ENCODE measurements at places on chromosomes 12 and 14.

DNA sequence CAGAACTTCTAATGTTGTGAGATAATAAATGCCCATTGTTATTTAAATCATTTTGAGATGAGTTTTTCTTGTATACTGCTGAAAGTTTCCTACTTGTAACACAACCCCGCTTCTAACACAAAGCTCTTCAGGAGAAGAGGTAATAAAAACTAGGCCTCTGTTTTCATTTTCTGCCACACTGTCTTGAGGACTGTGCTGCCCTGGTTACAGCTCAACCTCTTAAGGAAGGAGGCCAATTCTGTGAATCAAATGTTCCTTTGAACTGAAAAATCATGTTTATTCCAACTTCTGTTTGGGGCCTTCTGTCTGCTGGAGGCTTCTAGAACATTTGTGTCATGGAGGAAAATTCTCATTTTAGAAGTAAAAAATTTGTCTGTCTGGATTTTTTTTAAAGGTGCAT lies 100.3 kb downstream of the LRIG3 start:
- DNase-seq: no peak

DNA sequence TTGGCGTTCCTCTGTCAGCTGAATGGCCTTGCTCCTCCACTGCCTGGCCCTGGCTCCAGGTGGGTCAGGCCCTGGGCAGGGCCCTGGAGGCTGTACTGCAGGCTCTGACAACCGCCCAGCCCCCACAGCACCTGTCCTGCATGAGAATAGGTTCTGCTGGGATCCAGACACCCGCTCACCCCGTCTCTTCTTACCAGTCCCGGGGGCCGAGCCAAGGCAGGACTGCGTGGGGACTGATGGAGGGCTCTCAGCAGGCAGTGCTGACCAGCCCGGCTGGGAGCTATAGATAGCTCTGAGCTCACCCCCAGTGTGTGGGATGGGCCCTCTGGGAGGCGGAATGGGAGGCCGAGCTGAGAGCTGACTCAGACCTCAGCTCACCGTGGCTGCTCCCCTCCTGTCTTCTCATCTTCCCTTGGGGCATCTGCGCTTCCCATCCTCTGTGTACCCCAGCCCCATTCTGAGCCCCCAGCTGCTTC lies 39.6 kb downstream of the TEAD4 start:
- DNase-seq: no peak

- DNase-seq: peak; percentile 26
Measured at GRCh38 chr12:103930787-103931735, 851 bp downstream of the HSP90B1 start.

- no peak for DNase-seq
Measured at GRCh38 chr12:71162832-71163763, 5.3 kb upstream of the TSPAN8 start.

DNA sequence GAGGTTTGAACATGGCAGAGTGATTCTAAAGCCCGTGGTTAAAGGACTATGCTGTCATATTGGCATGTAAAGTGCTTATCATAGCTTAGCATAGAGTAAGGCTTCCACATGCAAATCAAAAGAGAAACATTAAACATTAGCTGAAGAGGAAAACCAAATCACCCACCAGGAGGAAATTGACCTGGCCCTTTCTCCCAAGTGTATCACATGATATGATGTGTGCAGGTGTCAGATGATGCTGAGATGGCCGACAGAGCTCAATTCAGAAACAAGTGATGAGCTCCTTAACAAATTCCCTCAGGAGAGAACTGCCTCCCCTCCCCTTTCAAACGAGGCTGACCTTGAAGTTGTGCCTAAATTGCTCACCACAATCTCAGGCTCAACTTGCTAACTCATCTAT lies 217.1 kb upstream of the BTG1 start:
- peak; percentile 45 for DNase-seq

GRCh38 chr12:46790066-46790465 lies 35.7 kb downstream of the SLC38A4 start:
- no peak for DNase-seq

DNA sequence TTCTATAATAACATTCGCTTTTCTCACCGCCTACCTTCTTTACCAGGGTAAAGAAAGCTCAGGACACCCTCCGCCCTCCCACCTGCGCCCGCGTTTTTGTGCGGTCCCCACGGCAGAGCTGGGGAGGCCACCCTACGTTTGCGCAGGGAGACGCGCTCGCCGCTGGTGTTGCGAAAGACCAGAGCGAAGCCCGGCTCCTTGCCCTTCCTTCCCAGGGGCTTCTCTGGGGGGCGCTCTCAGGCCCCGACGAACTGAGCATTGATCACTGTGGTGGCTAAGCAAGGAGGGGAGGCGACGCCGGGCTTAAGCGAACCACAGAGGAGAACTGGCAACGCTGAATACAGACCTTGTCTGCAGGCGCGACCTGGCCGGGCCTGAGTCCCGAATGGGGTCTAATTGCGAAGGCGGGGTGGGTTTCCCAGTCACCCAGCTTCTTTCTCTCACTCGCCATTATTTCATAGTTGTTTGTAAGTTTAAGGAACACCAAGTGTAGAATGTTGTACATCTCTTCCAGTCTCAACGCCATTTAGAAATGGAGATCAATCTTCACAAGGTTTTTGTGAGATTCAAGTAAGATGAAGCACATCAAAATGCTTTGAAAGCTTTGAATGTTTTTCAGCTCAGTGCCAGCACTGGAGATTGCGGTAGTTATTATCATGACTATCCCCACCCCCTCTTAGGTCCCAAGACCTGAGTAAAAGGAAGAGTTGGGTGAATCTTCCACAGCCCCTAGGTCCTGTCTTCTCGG lies 1.7 kb upstream of the NKX2-1 start:
- DNase-seq: no peak
